Stimulated activated memory B cell treated with anti-CD40 and anti-IgM and Interleukin-4, amounts not matched to agents 10 μg/mL and 1 μg/mL and 100 μg/mL, for 72 hours (primary cell): ENCODE measurements at places on chromosomes 16 and 17.

DNA sequence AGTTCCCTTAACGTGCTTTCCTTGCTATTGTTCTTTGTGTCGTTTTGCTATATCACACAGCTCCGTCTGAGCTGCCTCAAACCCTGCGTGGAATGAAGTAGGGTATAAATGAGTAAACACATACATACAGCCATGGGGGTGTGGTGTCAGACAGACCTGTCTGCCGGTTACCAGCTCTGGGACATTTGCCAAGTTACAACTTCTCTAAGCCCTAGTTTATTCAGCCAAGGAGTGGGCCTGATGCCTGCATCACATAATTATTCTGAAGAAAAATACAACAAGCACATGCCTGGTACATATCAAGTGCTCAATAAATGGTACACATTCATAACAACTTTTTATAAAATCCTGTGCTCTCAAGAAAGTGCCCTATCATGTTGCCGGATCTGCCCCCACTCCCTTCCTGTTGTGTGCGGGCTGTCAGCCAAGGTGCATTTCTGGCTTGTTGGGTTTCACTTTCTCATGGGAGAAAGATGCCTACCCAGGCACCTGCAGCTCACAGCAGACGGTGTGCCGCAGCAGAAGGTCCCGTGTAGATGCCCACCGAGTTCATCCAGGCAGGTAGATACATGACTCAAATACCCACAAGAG, 30.5 kb downstream of the SMPD3 start:
- ATAC-seq = peak; percentile 89
- H3K27me3 ChIP-seq = no peaks in the 10 kb centered on the region
- H3K36me3 ChIP-seq = no peaks in the 10 kb centered on the region
- peak overlapping the region; percentile 67 for H3K4me3 ChIP-seq
- H3K4me1 ChIP-seq = peaks cover 31% of the 10 kb centered on the region

GRCh38 chr17:1011138-1011537, 14.2 kb downstream of the TIMM22 start:
- no peaks in the 10 kb centered on the region for H3K36me3 ChIP-seq
- ATAC-seq = no peak
- H3K27ac ChIP-seq = no peak overlapping the region
- no peak overlapping the region for H3K4me3 ChIP-seq
- no peaks in the 10 kb centered on the region for H3K27me3 ChIP-seq
- H3K4me1 ChIP-seq = no peaks in the 10 kb centered on the region

- H3K36me3 ChIP-seq = no peaks in the 10 kb centered on the region
- peaks cover 23% of the 10 kb centered on the region for H3K27me3 ChIP-seq
- H3K27ac ChIP-seq = no peak overlapping the region
- H3K4me3 ChIP-seq = no peak overlapping the region
- ATAC-seq = no peak
Observed at GRCh38 chr16:49637511-49637910, 218.4 kb downstream of the ZNF423 start.

DNA sequence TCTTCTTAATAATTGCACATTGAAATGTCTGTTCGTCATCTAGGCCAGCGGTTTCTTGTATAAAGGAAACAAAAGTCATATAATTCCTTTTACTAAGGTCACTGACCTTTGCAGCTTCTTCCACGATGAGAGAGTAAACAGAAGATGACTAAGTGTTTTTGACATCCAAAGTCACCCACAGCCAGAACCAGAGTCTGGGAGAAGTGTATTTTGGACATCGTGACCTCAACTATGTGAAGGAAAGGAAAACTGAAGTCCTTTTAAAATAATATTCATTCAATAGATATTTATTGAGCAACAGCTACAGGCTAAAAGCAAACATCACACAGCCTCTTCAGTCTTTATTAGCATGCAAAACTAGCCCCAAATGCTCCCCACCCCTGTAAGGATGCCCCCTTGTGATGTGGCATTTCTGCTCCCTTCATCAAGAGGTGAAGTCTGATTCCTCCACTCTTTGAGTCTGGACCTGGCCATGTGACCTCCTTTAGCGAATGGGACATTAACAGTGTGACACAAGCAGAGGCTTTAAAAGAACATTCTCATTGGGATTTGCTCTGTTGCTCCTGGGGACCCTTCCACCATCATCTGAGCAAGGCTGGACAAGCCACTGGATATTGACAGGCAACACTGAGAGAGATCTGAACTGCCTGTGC, 8.1 kb upstream of the PMP22 start:
- no peaks in the 10 kb centered on the region for H3K4me1 ChIP-seq
- no peak overlapping the region for H3K4me3 ChIP-seq
- H3K27me3 ChIP-seq = peaks cover 9% of the 10 kb centered on the region
- H3K27ac ChIP-seq = no peak overlapping the region
- ATAC-seq = no peak

GRCh38 chr17:6279659-6280058, 155.3 kb downstream of the AIPL1 start:
- H3K27me3 ChIP-seq = peaks cover 14% of the 10 kb centered on the region
- H3K36me3 ChIP-seq = no peaks in the 10 kb centered on the region
- H3K4me3 ChIP-seq = no peak overlapping the region
- no peaks in the 10 kb centered on the region for H3K4me1 ChIP-seq
- ATAC-seq = no peak

- H3K27me3 ChIP-seq = no peaks in the 10 kb centered on the region
- H3K27ac ChIP-seq = no peak overlapping the region
- no peak for ATAC-seq
Observed at GRCh38 chr16:46894036-46894672, 10.0 kb downstream of the GPT2 start.

DNA sequence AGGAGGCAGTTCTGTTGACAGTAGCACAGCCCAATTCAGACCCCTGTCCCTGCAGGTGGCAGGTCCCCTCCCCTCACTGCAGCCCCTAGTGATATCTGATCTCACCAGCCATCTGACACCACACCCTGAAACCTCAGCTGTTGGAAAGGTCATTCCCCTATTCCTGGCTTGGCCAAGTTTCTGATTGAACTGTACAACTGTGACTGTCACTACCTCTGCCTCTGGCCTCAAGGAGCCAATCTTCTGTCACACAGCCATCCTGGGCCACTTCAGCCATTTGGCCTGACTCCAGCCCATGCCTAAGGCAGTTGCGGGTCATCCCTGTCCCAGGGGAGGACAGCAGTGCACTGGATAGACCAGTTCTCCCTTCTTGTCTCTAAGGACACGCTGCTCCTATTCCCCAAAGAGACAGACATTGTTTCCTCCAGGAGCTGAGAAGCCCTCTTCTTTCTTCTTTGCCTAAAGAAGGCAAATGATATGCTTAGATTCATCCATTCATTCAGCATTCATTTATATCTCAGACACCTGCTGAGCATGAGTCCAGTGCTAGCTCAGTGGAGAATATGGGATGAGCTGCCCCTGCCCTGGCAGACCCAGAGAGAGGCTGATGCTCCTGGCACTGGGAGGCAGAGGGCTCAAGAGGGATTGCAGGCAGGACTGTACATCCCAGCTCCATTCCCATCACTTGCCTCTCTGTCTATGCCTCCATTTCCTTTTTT, 4.6 kb upstream of the ALDOA start:
- no peaks in the 10 kb centered on the region for H3K27me3 ChIP-seq
- H3K27ac ChIP-seq = no peak overlapping the region
- no peaks in the 10 kb centered on the region for H3K36me3 ChIP-seq
- peaks cover 12% of the 10 kb centered on the region for H3K4me1 ChIP-seq
- no peak overlapping the region for H3K4me3 ChIP-seq

DNA sequence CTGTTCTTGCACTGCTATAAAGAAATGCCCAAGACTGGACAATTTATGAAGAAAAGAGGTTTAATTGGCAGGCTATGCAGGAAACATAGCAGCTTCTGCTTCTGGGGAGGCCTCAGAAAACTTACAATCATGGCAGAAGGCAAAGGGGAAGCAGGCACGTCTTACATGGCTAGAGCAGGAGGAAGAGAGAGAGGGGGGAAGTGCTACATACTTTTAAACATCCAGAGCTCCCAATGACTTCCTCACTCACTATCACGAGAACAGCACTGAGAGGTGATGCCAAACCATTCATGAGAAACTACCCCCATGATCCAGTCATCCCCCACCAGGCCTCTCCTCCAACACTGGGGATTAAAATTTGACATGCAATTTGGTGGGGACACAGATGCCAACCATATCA, 13.3 kb downstream of the WFIKKN2 start:
- no peak for ATAC-seq
- no peak overlapping the region for H3K4me3 ChIP-seq
- no peaks in the 10 kb centered on the region for H3K27me3 ChIP-seq
- H3K27ac ChIP-seq = no peak overlapping the region
- H3K4me1 ChIP-seq = peaks cover 15% of the 10 kb centered on the region

DNA sequence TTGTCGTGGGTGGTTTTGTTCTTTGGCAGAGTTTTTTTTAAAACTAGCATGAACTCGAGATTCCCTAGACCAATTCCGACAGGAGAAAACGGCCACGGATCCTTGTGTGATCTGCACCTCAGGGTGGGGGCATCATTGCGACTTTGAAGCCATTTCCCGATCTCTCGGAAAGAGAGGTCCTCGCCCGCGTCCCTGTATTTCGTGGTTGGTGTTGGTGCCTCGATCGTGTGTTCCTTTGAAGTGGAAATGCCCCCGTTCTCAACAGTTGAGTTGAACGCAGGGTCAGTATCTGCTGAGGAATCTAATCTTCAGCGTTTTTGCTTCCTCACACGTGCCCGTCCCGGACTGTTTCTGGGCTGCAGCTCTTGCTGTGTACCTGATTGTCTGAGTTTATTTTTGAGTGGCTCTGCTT, 1.1 kb downstream of the CRAMP1 start:
- peaks cover 48% of the 10 kb centered on the region for H3K4me1 ChIP-seq
- peaks cover 26% of the 10 kb centered on the region for H3K36me3 ChIP-seq
- peaks cover 10% of the 10 kb centered on the region for H3K27me3 ChIP-seq
- ATAC-seq = no peak

- no peak overlapping the region for H3K27ac ChIP-seq
- no peaks in the 10 kb centered on the region for H3K36me3 ChIP-seq
- ATAC-seq = peak; percentile 62
- H3K4me1 ChIP-seq = peaks cover 12% of the 10 kb centered on the region
- peaks cover 21% of the 10 kb centered on the region for H3K27me3 ChIP-seq
- no peak overlapping the region for H3K4me3 ChIP-seq
Observed at GRCh38 chr17:78474614-78475146, 96.2 kb downstream of the PGS1 start.

DNA sequence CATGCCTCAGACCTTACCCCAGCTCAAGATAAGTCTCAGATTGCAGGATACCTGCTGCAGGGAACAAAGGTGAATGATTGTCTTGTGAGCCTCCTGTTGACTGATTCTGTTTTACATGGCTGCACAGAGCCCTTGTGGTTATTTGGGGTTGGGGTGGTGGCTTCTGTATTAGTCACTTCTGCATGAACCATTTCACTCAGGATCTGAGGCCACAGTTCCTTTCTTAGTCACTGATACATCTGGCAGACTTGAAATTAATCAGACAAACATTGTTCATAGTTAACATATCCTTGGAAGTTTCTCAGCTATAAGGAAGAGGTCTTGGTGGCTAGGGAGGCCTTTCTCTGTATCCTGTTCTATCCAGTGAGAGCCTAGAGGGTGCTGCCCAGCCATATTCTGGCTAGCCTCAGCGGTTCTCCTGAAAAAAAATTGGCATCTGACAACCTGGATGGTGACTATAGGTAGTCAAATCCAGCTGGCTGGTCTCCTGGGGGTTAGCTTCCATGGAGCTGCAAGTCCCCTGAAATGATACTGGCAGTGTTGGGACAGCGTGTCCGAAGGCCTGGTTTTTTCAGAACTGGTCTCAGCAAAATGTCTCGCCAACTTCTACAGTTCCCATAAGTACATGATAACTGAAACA, 8.4 kb upstream of the PLK1 start:
- H3K4me3 ChIP-seq = no peak overlapping the region
- peaks cover 22% of the 10 kb centered on the region for H3K4me1 ChIP-seq
- no peaks in the 10 kb centered on the region for H3K27me3 ChIP-seq
- peak; percentile 99 for ATAC-seq
- no peak overlapping the region for H3K27ac ChIP-seq
- peaks cover 71% of the 10 kb centered on the region for H3K36me3 ChIP-seq

- no peak overlapping the region for H3K27ac ChIP-seq
- peaks cover 75% of the 10 kb centered on the region for H3K27me3 ChIP-seq
- H3K4me1 ChIP-seq = no peaks in the 10 kb centered on the region
- no peak overlapping the region for H3K4me3 ChIP-seq
Observed at GRCh38 chr17:38535886-38536285, 69.9 kb downstream of the SRCIN1 start.

DNA sequence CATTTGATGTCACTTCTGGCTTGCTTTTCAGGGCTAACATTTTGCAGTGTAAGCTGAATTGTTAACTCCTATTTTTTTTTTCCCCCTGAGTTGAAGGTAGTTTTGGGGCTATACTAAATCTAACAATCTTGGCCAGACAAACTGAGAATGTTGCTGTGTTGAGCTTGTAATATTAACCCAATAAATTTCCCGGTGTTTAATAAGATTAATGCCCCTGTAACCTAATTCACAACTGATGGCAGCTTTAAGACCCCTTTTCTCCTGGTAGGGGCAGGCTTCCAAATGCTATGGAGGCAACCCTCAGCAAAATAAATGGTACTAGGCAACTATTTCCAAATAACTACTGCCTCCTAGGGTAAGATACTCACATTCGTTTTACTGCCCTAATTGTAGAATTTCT, 549.6 kb upstream of the KIF2B start:
- H3K36me3 ChIP-seq = no peaks in the 10 kb centered on the region
- no peaks in the 10 kb centered on the region for H3K27me3 ChIP-seq
- no peaks in the 10 kb centered on the region for H3K4me1 ChIP-seq
- no peak for ATAC-seq

DNA sequence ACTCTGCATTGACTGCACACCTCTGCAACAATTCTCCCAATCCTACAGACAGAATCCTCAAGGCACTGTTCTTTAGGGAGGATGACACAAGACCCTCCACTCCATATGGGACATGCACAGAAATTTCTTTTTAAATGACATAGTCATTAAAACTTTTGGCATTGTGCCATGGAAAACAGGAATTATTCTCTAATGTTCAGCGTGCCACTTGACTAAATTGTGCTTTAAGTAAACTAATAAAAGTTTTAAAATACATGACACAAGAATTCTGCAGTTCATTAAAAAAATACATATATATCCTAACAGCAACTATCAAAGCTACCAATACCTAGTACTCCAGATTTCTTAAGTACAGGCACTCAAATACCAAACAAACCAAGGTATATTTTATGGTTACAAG, 16.0 kb downstream of the CEP112 start:
- H3K36me3 ChIP-seq = no peaks in the 10 kb centered on the region
- H3K27me3 ChIP-seq = no peaks in the 10 kb centered on the region
- H3K4me3 ChIP-seq = no peak overlapping the region
- ATAC-seq = no peak
- H3K4me1 ChIP-seq = no peaks in the 10 kb centered on the region
- H3K27ac ChIP-seq = no peak overlapping the region

GRCh38 chr16:48421741-48422140, 36.5 kb upstream of the SIAH1 start:
- H3K27ac ChIP-seq = no peak overlapping the region
- H3K36me3 ChIP-seq = no peaks in the 10 kb centered on the region
- no peak overlapping the region for H3K4me3 ChIP-seq
- no peak for ATAC-seq

GRCh38 chr17:82175951-82176350, 36.7 kb downstream of the CCDC57 start:
- no peaks in the 10 kb centered on the region for H3K4me1 ChIP-seq
- no peaks in the 10 kb centered on the region for H3K27me3 ChIP-seq
- H3K27ac ChIP-seq = no peak overlapping the region
- no peak for ATAC-seq
